ENCODE measurements at places on chromosomes 7 and 10.

- DNase-seq, result peak; percentile 82
Observed at GRCh38 chr10:11165591-11166543, 148.2 kb downstream of the CELF2 start.

- DNase-seq, result no peak
Observed at GRCh38 chr7:70134029-70134770, 535.9 kb downstream of the AUTS2 start.

DNA sequence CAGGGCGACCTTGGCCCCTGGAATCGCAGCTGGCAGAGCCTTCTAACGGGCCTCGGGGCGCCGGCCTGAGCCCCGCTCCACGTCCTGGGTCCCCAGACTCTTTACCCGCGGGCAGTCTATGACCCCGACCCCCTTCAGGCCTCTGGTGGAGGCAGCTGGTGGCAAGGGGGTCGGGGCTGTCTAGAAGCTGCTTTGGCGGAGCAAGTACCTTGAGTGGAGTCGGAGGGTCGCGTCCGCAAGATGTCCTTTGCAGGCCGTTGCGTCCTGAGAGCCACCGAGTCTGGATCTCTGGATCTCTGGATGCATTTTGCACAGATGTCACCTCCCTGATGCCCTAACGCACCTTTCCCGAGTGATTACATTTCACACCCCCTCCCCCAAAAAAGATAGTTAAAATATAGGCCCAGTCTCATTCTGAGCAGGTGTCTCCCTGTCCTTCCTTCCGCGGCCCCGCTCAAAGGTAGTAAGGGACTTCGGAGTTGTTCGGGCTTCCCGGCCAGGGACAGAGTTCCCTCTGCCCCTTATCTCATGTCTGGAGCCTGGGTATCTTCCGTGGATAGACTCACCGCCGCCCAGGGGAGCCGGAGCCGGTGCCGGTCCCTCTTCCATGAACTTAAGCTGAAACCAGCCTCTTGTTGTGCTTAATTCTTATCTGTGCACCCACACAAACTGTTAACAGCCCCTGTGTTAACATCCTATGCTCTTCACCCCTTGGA, 457 bp downstream of the ACADSB start:
- no peak for DNase-seq

- DNase-seq, result no peak
Observed at GRCh38 chr10:110303681-110304080, 1.0 kb downstream of the SMNDC1 start.

GRCh38 chr7:80313716-80314115, 179.1 kb downstream of the GNAI1 start:
- DNase-seq, result no peak

DNA sequence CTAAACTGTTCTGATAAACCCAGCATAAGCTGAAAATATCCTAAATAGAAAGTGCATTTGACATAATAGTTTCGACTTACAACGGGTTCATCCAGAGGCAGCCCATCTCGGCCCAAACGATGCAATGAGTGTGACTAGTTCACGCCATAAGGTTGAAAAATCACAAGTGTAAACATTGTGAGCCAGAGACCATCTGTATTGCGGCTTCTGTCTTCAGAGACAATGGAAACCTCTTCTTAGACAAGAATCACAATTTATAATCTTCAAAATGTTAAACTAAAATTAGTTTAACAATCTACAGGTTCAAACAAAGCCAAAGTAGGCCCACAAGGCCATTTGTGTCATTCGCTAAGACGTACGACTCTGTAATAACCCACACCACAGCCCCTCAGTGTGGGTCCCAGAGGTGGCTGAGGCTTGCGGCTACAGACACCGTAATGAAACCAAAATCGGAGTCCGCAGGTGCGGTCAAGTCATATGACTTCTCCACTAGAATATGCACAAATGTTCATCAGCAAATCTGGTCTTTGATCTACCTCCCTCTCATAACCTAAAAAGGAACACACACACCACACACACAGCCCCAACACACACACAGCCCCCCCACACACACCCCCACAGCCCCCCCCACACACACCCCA, 81.8 kb downstream of the DIP2C start:
- no peak for DNase-seq

DNA sequence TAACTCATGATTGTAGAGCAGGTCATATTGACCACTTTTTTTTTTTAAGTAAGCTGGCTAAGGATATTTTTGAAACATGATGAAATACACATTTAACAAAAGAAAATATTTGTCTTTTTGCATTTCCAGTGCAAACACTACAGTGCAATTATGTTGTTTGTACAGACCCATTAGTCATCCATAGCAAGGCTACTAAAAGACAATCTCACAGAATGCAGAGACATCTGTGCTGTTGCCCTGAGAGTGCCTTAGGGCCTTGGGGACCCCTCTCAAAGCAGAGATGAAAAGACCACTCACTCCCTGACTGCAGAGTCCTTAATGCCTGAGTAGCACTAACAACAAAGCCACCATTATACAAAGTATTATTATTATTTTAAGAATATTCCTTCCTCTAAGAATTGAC, 104.5 kb downstream of the NRCAM start:
- no peak for DNase-seq

GRCh38 chr7:35522697-35523096, 172.2 kb downstream of the HERPUD2 start:
- no peak for DNase-seq

DNA sequence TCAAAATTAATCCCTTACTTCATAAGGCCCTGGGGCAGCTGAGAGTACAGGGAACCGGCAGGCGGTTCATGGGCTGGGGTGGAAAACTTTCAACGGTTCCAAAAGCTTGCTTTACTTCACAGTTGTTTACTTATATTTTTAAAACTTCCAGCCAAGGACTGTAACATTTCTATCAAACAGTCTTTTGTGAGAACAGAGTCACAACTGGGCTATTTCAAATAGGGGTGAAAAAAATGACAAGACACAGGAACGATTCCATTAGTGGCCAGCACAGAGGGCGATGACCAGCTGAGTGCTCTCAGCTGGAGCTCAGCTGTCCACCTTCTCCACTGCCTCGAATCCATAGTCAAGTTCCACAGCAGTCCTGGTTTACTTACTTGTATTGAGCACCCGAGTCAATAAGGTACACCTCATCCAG, 48.2 kb downstream of the XPNPEP1 start:
- no peak for DNase-seq

GRCh38 chr7:40382145-40382544, 247.3 kb downstream of the SUGCT start:
- DNase-seq, result no peak

- no peak for DNase-seq
Observed at GRCh38 chr7:27424231-27424630, 181.6 kb downstream of the EVX1 start.

DNA sequence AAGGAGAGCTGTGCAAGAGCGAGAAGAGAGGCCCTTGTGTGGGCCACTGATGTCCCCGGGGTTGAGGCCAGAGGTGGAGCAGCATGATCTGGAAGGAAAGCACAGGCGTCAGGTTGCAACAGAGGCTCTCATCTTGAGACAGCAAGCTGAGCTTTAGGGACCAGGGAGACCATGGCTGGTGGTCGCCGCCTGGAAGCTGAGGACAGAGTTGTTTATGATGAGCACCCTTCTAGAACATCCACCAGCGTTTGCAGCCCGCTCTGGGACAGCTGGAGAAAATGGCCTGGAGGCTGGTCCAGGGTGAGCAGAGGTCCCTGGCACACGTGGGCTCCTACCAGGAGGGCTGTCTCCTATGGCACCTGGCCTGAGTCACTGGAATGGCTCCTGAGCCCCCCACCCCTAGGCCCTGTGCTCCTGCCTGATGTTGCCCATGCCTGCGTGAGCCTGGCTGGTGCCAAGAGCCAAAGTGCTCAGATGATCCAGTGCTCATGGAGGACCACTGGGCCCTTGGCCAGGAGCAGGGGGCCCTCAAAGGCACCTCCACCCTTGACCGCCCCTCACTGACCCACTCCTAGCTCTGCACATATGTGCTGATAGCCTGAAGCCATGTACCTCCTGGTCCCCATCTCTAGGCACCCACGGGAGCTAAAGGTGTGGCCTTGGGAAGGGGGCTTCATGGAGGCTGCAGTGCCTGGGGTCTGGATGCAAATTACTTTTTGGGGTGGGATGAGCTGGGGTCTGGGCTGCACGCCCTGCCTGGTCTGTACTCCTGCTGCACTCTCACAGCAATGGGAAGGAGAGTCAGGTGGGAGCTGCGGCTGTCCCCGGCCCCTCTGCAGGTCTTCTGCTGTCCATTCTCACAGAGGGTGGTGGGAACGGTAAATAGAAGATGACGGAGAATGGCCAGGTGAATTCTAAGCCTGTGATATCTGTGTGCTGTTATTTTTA, 40.1 kb upstream of the RET start:
- DNase-seq, result no peak

- DNase-seq, result peak; percentile 17
Observed at GRCh38 chr10:98170249-98171117, 36.0 kb downstream of the R3HCC1L start.

- DNase-seq, result no peak
Observed at GRCh38 chr7:35241884-35242283, 12.0 kb downstream of the TBX20 start.

GRCh38 chr10:82949816-82950575, 1075.0 kb downstream of the NRG3 start:
- no peak for DNase-seq

GRCh38 chr10:67259319-67259929, 333.6 kb downstream of the LRRTM3 start:
- DNase-seq, result no peak

- no peak for DNase-seq
Observed at GRCh38 chr10:100899171-100899570, 13.6 kb upstream of the SLF2 start.

DNA sequence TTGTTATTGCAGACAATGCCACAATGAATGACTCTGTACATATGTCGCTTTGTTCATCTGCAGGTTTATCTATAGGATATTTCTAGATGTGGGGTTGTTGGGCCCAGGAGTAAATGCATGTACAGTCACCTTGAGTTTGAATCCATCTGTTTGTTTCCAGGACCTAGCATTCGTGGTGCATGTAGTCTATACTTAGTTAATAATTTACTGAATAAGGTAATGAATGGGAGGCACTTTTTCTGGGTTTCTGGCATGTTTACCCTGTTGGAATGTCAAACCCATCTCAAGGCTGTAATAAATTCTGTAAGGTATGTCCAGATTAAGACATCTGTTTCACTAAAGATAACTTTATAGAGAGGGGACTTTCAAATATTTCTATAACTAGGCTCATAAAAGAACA, 23.5 kb downstream of the HECTD2 start:
- no peak for DNase-seq

DNA sequence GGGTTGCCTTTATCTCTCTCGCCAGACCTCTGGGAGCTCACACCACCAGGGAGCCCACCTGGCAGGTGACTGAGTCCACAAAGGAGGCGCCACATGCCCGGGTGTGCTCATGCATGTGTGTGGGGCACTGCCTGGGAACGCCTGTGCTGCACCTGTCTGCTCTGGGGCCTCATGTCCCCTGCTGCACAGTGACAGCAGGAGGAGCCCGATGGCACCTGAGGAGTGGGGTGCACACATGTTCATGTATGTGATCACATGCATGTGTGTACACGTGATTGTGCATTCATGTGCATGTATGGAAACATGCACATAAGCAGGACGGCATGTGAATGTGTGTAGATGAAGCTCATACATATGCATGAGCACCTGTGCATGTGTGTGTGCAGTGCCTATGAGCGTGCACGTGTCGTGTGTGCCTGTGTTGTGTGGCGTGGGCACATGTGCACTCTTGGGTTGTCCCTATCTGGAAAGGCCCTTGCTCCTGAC, 22.0 kb downstream of the YKT6 start:
- DNase-seq, result no peak

- no peak for DNase-seq
Observed at GRCh38 chr7:34087892-34088891, 182.9 kb downstream of the BMPER start.

DNA sequence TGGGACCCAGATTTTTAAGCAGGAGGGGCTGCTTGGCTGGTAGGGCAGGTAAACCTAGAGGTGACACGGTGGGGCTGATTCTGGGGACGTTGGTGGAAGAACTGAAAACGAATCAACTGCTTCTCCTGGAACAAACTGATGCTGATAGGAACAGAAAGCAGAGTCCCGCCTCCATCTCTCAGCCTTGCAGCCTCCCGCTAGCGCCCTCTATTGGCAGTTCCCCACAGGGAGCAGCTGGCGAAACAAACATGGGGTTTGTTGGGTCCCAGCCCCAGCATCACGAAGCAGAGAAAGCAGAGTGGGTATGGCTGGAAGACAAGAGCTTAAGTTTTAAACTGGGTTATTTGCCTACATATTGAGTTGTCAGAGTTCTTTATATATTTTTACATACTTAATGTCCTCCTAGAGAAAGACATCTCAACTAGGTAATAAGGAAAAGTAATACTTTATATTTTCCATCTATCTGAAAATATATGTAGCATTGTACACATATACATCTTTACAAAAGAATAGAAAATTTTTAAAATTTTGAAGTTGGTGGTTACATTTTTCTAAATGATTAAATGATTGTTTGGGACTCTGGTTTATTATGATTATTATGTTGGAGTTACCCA, 42.3 kb upstream of the FOXI2 start:
- peak; percentile 60 for DNase-seq

DNA sequence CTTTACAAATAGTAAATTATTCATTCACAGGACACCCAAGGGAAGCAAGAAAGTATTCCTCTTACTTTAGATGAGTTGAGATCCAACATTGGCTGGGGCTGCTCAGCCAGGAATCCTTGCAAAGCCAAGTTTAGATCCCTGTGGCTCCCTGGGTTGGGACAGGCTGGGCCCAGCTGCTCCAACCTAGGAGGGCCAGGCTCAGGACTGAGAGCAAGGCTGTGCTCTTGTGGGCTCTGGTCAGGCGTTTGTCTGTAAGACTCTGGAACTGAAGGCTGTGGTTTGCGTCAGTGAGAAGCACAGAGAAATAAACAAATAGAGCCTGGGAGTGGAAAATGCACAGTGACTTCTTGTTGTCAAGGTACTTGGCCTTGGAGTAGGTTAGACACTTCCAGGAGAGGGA, 53.2 kb upstream of the TMEM273 start:
- no peak for DNase-seq

GRCh38 chr7:33276325-33276724, 147.0 kb downstream of the BBS9 start:
- DNase-seq, result no peak

DNA sequence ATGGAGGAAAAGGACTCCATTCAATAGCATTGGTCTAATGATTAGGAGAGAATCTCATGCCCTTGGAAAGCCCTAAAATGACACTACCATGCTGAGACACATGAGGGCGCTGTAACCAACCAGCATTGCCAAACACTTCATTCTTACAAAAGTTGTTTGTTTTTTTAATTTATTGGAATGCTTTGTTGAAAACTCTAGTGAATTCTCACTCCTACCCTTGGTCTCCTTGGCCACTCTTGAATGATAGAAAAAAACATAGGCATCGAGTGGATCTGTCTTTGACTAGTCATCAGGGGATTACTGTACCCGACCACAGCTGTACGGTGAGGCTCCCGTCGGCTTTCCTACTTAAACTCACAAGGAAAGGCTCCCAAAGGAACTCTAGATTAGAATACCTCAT, 29.3 kb upstream of the ADD3 start:
- peak; percentile 24 for DNase-seq

GRCh38 chr7:155798673-155799439, 13.4 kb downstream of the SHH start:
- peak; percentile 48 for DNase-seq

DNA sequence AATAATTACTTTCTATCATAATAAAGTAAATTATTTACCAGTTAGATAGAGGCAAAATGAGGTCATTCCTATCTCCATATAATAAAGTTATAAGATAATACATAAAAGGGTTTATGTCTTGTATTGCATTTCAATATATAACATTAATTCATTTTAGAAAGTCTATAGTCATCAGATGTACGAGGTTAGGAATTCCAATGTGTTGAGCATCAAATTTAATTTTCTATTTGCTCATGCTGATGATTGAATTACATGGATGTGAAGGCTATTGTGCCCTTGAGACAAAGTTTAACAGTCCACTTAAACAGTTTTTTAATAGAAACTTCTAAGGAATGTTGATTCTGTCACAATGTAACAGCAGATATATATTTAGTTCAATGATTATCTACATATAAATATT, 678.3 kb upstream of the LRRN3 start:
- no peak for DNase-seq

All from AML-193 (cell line).